ENCODE measurements at places on chromosomes 6 and 20.

DNA sequence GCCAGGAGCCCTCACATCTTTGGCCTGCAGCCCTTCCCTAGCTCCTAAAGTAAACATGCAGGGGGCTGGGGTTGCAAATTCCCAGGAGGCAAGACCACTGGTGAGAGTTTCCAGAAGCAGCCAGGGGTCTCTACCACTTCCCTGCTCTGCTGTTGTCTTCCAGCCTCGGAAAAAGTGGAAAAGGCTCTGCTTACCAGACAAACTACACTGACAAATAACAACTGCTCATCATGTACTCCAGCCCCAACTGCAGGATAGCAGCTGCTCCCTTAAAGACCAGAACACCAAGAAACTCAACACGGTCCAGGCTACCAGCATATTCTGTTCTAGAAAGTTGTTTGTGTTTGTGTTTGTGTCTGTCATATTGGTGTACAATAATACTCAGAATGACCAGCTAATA, 187.5 kb upstream of the MARCKS start:
- DNase-seq, result no peak

DNA sequence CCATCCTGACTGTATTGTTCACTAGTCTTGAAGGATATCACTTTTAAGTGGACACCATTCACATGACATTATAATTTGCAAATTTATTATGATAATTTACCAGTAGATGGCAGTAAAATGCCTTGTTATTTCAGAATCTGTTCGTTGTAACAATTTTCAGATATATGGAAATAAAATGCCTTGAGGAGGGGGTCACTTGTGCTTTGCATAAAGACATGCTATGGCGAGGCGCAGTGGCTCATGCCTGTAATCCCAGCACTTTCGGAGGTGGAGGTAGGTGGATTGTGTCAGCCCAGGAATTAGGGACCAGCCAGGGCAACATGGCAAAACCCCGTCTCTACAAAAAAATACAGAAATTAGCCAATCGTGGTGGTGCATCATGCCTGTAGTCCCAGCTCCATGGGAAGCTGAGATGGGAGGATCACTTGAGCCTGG, 9.0 kb upstream of the NCOA6 start:
- DNase-seq, result no peak

- no peak for DNase-seq
These were observed 24.8 kb upstream of the CCND3 start for GRCh38 chr6:41966214-41966920.

DNA sequence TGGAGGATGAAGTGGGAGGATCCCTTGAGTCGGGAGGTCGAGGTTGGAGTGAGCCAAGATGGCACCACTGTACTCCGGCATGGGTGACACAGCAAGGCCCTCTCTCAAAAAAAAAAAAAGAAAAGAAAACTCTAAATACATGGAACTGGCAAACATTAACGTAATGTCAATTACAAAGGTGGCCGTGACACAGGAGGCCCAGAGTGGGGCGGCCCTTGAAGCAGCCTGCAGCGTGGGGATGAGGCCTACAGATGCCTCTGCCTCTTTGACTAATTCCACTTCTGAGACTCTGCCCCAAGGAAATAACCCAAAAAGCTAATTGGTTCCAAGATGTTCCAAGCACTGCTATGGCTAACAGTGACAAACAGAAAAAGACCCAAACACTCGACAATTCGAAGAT, 21.2 kb downstream of the ZBTB46 start:
- DNase-seq, result no peak

- DNase-seq, result no peak
These were observed 71.3 kb upstream of the GNRH2 start for GRCh38 chr20:2972126-2972525.

GRCh38 chr6:156359912-156360311, 417.3 kb upstream of the ARID1B start:
- no peak for DNase-seq

DNA sequence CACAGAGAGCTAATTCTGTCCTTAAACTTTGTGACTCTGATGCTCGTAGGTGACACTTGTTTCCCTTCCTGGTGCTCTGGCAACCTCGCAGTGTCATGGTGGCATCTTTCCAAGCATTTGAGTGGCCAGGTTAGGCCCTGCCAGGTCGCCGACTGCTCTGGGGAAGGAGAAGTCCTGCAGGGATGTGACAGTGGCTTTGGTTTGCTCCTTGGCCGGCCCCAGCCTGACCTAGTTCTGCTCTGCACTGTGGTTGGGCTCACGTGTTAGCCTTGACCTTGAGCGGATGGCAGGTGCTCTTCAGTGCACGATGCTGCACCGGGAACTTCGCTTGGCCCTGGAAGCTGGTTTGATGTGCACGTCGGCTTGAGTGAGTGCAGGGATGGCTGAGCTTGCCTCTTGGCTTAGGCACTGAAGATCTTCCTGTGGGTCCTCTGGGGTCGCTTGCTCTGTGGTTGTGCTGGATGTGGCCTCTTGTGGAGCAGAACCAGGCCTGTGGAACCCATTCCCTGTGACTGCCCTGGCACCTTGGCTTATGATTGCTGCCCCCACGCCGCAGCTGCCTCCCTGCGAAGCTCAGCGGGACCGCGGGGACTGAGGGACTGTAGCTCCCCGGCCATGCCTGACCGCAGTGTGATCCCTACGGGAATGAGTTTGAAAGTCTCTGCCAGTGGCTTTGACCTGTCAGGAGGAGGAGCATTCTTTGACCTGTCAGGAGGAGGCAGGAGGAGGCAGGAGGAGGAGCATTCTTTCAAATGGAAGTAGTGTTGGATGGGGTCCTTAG, 8.7 kb downstream of the OSBPL2 start:
- DNase-seq, result no peak

GRCh38 chr20:40572251-40572650, 116.8 kb downstream of the MAFB start:
- no peak for DNase-seq

- no peak for DNase-seq
These were observed 20.0 kb upstream of the PHACTR2 start for GRCh38 chr6:143657809-143658208.

- no peak for DNase-seq
These were observed 10.9 kb downstream of the LRRC1 start for GRCh38 chr6:53805725-53806124.

- no peak for DNase-seq
These were observed 9.4 kb downstream of the MAS1 start for GRCh38 chr6:159899994-159900745.

- no peak for DNase-seq
These were observed 69.0 kb upstream of the CD93 start for GRCh38 chr20:23155141-23155590.

DNA sequence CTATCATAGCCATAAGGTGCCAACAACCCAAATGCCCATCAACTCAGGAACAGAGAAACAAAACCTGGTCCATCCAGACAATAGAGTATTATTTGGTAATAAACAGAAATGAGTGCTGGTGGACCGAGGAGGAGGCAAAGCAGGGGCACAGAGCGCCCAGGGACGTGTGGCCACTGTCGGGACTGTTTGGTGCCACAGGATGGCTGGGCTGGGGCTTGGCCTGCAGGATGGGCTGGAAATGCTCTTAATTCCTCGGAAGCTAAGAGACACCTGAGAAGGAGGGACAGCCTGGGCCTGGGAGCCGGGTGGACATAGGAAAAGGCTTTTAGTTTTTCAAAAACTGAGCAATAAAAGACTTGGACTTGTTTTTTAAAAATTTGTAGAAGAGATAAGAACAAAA, 216.4 kb downstream of the DLL1 start:
- DNase-seq, result no peak

- DNase-seq, result no peak
These were observed 56.0 kb downstream of the TGM2 start for GRCh38 chr20:38108986-38109541.

- no peak for DNase-seq
These were observed 66.7 kb upstream of the BMP2 start for GRCh38 chr20:6700563-6701329.

- no peak for DNase-seq
These were observed 1.8 kb upstream of the HLA-DQB1 start for GRCh38 chr6:32668226-32668747.

GRCh38 chr6:143160439-143161220, 99.9 kb downstream of the AIG1 start:
- DNase-seq, result no peak

- no peak for DNase-seq
These were observed 104.1 kb upstream of the FOXA2 start for GRCh38 chr20:22688485-22688884.

GRCh38 chr6:3630258-3630835, 121.2 kb downstream of the PXDC1 start:
- no peak for DNase-seq

GRCh38 chr6:123546537-123546936, 90.2 kb downstream of the TRDN start:
- DNase-seq, result no peak

GRCh38 chr6:46098678-46099077, 31.1 kb upstream of the ENPP4 start:
- DNase-seq, result no peak

DNA sequence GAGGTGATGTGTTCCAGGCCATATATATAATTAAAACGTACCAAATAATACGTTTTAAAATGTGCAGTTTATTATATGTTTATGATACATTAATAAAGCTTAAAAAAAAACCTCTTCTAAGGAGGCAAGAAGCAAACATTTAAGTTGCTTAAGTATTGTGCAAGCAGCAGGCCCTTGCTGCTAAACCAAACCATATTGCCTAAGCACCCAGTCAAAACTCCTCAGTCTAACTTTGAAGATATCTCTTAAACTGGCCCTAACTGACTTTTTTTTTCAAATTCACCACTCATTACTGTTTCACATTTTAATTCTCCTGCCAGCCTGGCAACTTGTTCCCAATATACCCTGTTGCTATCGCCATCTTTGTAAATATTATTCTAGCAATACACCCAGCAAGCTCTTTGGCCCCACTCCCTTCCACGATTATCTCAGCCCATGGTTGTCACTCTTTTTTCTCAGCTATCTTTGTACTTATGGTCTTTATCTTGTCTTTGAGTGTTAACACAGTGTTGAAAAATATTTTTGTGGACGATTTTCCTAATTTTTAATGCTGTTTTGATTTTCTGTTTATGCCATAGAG, 60.9 kb downstream of the C6orf58 start:
- DNase-seq, result no peak
